ENCODE measurements at places on chromosomes 2 and 18. TPM values are rescaled to one million over a fixed set of nuclear protein-coding genes. Genes with fewer than 3 reads are reported as not detected.

DNA sequence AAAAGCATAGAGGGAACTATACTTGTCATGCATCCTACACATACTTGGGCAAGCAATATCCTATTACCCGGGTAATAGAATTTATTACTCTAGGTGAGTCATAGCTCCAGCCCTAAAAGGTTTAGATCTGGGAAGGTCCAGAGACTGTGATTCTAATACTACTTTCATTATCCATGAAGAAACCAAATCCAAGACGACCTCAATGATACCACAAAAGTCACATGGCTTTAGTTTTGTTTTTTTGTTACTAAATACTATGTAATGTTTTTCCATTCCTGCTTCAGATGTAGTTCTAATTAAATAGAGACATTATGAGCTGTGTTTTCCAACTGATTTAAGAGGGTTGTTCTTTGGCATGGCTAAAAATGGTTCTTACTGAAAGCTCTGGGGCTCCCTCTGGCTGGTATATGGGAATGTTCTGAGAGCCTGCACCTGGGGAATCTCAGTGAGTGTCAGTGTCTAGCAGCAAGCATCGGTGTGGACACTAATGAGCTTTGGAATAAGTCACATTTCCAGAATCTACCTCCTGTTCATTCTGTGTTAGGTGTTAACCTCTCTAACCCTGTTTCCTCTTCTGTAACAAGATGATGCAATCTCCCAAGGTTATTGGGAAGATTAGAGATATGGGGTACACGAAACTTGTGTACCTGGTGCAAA, 20.5 kb upstream of the IL1RL2 start:
- DNase-seq = no peak

DNA sequence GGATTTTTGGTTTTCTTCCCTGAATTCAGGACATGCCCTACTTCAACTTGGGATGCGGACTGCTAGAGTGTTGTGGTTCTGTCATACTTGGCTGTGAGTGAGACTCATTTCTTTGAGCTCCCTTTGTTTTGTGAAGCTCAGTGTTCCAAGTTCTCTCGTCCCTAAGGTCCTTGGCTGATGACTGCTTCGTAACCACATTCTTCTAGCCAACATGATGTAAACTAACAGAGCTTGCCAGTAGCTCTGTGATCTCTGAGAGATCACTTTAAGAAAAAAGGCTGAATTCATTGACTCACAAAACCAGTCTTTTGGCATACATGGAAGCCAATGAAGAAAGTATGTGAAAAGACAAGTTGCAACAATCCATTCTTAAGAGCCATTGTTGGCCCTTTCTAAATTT, 96.9 kb upstream of the MSTN start:
- no peak for DNase-seq

- no peak for DNase-seq
Measured at GRCh38 chr18:68699043-68699442, 15.9 kb downstream of the TMX3 start.

- DNase-seq = no peak
Measured at GRCh38 chr18:74252039-74252395, 39.7 kb downstream of the CYB5A start.

GRCh38 chr2:144780983-144781382, 261.1 kb upstream of the ZEB2 start:
- no peak for DNase-seq

DNA sequence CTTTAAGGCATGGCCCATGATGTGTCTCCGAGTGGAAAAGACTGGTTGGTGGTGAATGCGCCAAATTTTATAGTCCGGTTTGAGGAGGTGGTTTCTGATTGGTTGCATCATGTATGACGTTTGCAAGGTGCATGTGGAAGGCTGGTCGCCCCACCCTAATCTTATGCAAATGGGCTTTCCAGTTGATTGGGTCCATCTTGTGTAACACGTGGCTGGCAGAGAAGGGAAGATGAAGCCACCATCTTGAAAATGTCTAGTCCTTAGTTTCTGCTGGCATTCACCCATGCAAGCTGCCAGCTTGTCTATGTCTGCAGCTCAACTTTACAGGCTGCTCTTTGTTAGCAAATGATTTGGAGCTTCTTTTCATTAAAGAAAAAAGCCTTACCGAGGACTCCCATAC, 132.2 kb downstream of the PIK3C3 start:
- DNase-seq = no peak

DNA sequence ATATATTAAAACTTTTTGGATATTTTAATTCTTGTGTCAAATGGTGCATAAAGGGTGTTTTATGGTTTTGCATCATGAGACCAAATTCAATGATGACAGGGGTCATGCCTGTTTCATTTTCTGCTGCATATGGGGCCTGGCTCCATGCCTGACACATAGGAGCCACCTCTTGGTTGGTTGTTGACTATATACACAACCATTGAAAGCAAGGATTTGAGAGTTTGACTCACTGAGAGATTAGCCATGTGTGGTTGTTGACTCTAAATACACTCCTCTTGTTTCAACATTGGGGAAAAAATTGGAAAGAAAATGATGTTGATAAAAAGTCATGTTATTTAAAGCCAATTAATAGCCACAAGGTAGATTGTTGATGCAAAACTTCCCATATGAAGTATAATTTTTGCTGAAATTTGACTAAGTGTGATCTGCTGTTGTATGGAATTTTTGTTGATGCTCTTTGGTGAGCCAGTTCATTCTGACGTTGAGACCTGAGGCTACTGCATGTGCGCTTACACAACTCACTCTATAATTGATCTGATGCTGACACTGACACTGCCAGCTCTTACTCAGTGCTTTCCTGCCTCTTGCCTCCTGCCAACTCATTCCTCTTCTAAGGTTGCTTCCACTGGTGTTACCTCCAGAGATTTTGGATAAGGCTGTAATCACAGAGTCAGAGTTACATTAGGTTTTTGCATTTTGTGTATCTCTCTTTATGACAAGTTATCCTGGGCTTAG, 446.2 kb upstream of the SLC14A2 start:
- no peak for DNase-seq

DNA sequence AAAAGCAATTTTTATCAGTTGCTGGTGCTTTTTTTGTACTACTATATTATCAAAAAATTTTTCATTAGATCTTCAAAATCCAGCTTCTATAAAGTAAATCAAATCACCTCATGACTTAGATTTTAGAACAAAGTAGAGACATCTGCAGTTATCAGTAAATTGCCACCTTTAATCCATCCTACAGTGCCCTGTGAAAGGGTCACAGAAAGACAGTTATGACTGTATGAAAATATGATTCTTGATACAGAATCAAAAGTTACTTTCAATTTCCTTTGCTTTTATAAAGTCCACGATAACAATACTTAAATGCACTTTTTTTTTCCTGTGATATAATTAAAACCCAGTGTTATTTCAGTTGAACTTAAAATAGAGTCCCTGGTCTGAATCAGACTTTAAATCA, 61.4 kb downstream of the PRPF40A start:
- DNase-seq = no peak

The PTPN4 gene
- total RNA-seq = 18.0 TPM

The NAT8 gene
- total RNA-seq = not detected

- DNase-seq = peak; percentile 90
Measured at GRCh38 chr18:28045176-28045810, 131.6 kb downstream of the CDH2 start.

The FAM110C gene
- total RNA-seq = 10.4 TPM

DNA sequence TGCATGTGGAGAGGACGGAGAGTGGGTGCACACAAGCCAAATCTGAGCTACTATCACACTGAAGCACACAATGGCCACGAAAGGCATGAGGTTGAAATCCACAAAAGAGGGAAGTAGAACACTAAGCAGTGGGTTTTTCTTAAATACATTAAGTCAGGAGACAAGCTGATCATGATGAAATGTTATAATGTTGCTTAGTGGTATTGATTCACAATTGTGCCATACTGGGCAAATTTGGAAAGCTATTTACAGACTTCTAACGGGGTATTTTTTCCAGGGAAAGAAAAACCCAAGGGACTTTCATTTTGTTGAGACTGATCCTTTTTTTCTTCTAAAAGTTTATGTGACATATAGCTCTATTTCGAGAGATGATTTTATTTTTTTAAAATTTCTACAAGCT, 100.8 kb upstream of the CNGA3 start:
- DNase-seq = no peak

- DNase-seq = no peak
Measured at GRCh38 chr2:61537950-61538199, 281 bp downstream of the XPO1 start.

The INO80D gene
- 9.7 TPM for total RNA-seq

DNA sequence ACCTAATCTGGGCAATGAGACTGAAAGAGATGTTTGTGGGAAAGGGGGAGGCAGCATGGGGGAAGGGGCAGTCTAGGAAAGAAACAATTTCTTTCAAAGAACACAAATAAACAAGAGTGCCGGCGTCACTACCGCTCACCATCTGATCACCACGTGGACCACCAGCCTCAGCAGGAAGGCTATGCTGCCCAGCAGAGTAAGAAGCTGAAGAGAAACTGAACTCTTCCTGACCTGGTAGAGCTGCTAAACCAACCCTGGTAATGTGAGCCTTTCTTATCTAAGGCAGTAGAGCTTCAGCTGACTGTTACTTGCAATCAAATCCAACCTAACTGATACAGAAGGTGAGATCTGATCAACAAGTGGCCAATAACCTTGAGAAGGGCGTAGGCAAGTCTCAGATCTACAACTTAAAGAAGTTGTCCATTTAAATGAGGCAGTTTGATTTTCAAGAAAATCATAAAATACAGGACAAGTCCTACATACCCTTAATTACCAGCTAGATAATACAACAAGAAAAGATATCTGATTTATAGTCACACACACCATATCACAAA, 44.2 kb upstream of the SPTBN1 start:
- no peak for DNase-seq

GRCh38 chr18:12811191-12811950, 72.7 kb downstream of the PTPN2 start:
- DNase-seq = peak; percentile 34

GRCh38 chr2:55120634-55121359, 70.5 kb upstream of the RTN4 start:
- DNase-seq = no peak

DNA sequence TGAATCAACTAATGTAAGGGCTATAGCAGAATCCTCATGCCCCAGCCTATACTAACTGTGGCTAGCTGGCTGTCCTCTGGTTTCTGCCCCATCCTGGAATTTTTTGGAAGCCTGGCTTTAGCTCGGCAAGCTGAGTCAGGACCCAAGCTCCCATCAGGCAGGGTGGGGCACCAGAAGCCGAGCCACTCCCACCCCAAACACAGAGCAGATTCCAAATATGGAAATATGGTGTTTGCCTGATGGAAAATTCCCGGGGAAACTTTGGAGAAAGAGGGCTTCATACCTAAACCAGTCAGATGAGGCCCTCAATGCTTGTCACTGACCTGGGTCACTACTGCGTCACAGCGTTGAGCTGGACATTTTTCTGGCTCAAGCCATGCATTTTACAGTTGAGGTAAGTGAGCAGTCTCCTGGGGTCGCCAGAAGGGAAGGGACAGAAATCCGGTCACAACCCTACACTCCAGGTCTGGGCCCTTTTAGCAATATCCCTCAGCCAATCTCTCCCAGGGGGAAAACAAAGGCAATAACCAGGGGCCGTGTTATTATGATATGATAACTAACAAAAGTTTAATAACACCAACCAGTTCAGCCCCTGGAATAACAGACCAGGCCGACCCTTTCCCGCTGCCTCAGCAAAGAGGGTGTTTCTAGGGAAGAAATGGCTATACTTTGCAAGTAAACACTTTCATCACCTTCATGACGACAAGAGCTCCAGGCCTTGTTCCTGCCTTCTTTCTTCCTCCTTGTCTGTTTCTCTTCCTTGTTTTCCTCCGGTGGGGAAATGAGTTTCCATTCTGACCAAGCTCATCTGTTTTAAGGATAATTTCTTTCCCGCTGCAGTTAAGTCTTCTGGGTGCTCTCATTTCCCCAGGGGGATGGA, 37.7 kb downstream of the PSD4 start:
- DNase-seq = no peak

The CPLX4 gene
- not detected for total RNA-seq

The RASGRP3 gene
- 17.6 TPM for total RNA-seq

GRCh38 chr2:133581010-133581760, 12.9 kb upstream of the NCKAP5 start:
- DNase-seq = no peak

- no peak for DNase-seq
Measured at GRCh38 chr2:187299122-187299906, 148.7 kb downstream of the CALCRL start.

The MALL gene
- total RNA-seq = 6.1 TPM

GRCh38 chr2:159468257-159468656, 148.1 kb downstream of the BAZ2B start:
- DNase-seq = no peak

The CDH19 gene
- not detected for total RNA-seq

The RUFY4 gene
- total RNA-seq = not detected

The FLACC1 gene
- total RNA-seq = 0.14 TPM

DNA sequence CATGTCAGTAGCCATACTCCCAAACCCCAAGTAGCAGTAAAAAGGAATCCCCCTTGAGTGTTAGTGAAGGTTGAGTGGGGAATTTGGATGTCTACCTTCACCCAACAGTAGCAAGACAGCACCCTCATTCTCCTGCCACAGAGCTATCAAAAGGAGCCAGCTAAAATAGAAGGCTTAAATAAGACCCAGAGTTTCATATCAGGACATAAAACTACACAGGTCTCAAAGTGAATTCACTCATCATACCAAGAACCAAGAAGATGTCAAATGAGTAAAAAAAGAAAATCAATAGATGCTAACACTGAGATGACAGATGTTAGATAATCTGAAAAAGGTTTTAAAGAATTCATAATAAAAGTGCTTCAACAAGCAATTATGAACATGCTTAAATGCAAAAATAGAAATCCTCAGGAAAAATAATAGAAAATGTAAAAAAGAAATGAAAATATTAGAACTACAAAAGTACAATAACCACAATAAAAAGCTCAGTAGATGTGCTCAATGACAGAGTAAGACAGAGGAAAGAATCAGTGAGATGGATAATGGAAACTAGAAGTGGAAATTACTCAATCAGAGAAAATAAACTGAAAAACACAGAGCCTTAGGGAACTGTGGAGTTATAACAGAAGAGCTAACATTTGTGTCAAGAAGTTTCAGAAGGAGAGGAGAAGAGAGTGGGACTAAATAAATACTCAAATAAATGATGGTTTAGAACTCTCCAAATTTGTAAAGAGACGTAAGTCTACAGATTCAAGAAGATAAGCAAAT, 90.5 kb downstream of the EDAR start:
- no peak for DNase-seq

- DNase-seq = no peak
Measured at GRCh38 chr2:239951129-239951734, 73.9 kb downstream of the NDUFA10 start.

- DNase-seq = no peak
Measured at GRCh38 chr18:6745504-6746031, 16.1 kb downstream of the ARHGAP28 start.

- DNase-seq = no peak
Measured at GRCh38 chr2:121031568-121032340, 253.2 kb downstream of the TFCP2L1 start.

The CLEC4F gene
- not detected for total RNA-seq

Measured in kidney epithelial cell (primary cell).